Left ventricle myocardium inferior (tissue), 1 donor: ENCODE measurements at places on chromosomes 11 and 22. TPM values are rescaled to one million over a fixed set of nuclear protein-coding genes. Genes with fewer than 3 reads are reported as not detected.

The TRIM48 gene
- total RNA-seq: not detected

The OR8G1 gene
- not detected for total RNA-seq

GRCh38 chr11:127273593-127274327 is 273.2 kb upstream of the KIRREL3 start:
- no peak overlapping the region for H3K4me3 ChIP-seq
- no peak overlapping the region for H3K27ac ChIP-seq
- DNase-seq: no peak
- H3K27me3 ChIP-seq: peaks cover 36% of the 10 kb centered on the region
- H3K4me1 ChIP-seq: no peaks in the 10 kb centered on the region
- no peaks in the 10 kb centered on the region for H3K36me3 ChIP-seq

The SCGB1A1 gene
- total RNA-seq: not detected

The GLYAT gene
- not detected for total RNA-seq

The FAM111B gene
- total RNA-seq: 1.1 TPM
